ENCODE measurements at places on chromosomes 2 and 18. TPM values are rescaled to one million over a fixed set of nuclear protein-coding genes. Genes with fewer than 3 reads are reported as not detected.
A peak's percentile ranks its signal among the peaks of the same experiment; 100 is the strongest.

- H3K4me3 ChIP-seq, result no peak overlapping the region
- H3K27me3 ChIP-seq, result no peaks in the 10 kb centered on the region
- H3K4me1 ChIP-seq, result no peaks in the 10 kb centered on the region
- no peaks in the 10 kb centered on the region for H3K36me3 ChIP-seq
Measured at GRCh38 chr2:211457325-211457724, 900.9 kb downstream of the CPS1 start.

GRCh38 chr18:23805898-23806297 is 116.6 kb downstream of the LAMA3 start:
- no peak overlapping the region for H3K4me3 ChIP-seq
- no peaks in the 10 kb centered on the region for H3K4me1 ChIP-seq
- H3K27ac ChIP-seq, result no peak overlapping the region
- no peak for DNase-seq
- H3K36me3 ChIP-seq, result no peaks in the 10 kb centered on the region

- no peaks in the 10 kb centered on the region for H3K4me1 ChIP-seq
- H3K4me3 ChIP-seq, result no peak overlapping the region
- no peaks in the 10 kb centered on the region for H3K36me3 ChIP-seq
- no peak overlapping the region for H3K27ac ChIP-seq
Measured at GRCh38 chr2:33377048-33377447, 99.4 kb upstream of the RASGRP3 start.

The SLC8A1 gene
- total RNA-seq, result 1,497 TPM

- H3K27me3 ChIP-seq, result no peaks in the 10 kb centered on the region
- H3K36me3 ChIP-seq, result no peaks in the 10 kb centered on the region
- no peaks in the 10 kb centered on the region for H3K4me1 ChIP-seq
- no peak overlapping the region for H3K4me3 ChIP-seq
- DNase-seq, result no peak
Measured at GRCh38 chr2:43701111-43701510, 24.9 kb upstream of the C1GALT1C1L start.

- H3K4me1 ChIP-seq, result no peaks in the 10 kb centered on the region
- H3K27me3 ChIP-seq, result no peaks in the 10 kb centered on the region
- no peak overlapping the region for H3K4me3 ChIP-seq
- no peak for DNase-seq
- no peaks in the 10 kb centered on the region for H3K36me3 ChIP-seq
Measured at GRCh38 chr2:217183471-217183870, 323.6 kb upstream of the TNP1 start.

The PKDCC gene
- 68.4 TPM for total RNA-seq

The RNF144A gene
- 9.6 TPM for total RNA-seq

DNA sequence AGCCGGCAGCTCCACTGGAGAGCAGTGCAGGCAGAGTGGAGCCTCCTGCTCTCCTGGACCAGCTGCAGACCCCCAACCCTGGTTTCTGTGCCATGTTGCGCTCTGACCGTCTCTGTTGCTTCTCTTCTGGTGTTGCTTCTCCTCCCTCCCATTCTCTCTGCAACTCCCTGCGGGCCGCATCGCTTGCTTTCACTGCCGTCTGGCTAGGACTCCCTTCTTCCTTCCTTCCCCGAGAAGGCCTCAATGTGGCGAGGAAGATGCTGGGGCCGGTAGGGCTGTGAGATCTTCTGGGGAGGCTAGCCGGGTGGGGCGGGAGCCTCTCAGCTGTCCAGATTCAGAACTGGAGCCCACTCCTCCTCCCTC is 6.2 kb downstream of the DNAJB2 start:
- H3K27ac ChIP-seq, result peak overlapping the region; percentile 19
- no peak overlapping the region for H3K4me3 ChIP-seq
- H3K36me3 ChIP-seq, result peaks cover 62% of the 10 kb centered on the region
- peaks cover 53% of the 10 kb centered on the region for H3K4me1 ChIP-seq
- H3K27me3 ChIP-seq, result no peaks in the 10 kb centered on the region

DNA sequence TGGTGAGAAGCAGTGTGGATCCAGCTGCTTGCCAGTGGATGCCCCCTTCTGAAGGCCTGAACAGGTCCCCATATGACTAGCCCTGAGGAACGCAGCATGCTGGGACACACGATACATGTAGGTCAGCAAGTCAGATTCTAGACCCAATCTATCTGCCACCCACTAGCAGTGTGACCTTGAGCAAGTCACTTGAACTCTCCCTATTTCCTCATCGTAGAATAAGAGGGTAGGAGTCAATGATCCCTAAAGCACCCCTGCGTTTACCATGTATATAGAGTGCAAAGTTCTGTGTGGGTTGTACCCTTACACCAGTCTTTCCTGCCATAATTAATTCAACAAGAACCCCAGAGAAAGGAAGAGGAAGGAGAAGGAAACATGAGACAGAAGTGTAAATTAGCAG is 123.7 kb downstream of the GALNT14 start:
- no peaks in the 10 kb centered on the region for H3K36me3 ChIP-seq
- no peaks in the 10 kb centered on the region for H3K4me1 ChIP-seq
- no peak overlapping the region for H3K27ac ChIP-seq
- no peak overlapping the region for H3K4me3 ChIP-seq
- no peak for DNase-seq

Data from heart right ventricle (tissue), 16 donors.